ENCODE measurements at places on chromosomes 13 and 19.

GRCh38 chr13:32026623-32027022, 5.0 kb upstream of the FRY start:
- no peak for DNase-seq

DNA sequence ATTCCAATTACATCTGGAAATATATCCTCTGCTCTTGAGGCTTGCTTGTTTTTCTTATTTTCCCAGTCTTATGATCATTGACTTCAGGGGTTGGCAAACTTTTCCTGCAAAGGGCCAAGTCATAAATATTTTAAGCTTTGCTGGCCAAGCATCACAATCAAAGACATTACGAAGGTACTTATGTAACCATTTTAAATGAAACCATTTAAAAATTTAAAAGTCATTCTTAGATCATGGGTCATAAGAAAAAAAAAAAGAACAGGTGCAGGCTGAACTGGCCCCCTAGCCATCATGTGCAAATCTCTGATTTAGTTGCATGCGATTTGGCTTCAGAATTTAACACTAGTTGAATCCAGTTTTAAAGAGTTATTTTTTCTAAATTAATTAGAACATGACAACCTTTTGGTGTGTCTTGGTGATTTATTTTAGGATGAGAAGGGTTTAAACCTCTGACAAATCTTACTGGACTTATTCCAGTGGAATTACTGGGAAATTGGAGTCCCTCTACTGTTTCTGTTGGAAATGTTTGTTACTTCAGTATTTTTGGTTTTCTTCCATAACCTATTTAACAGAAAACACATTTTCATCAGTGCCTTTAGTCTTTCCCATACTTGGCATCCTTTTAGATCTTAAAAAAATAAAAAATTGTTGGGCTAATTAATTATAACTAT, 148.1 kb downstream of the NHLRC3 start:
- no peak for DNase-seq

GRCh38 chr13:29472332-29472961, 123.0 kb downstream of the SLC7A1 start:
- DNase-seq, result peak; percentile 9

- no peak for DNase-seq
Measured at GRCh38 chr19:45179072-45179891, 698 bp downstream of the BLOC1S3 start.
